Cortex of kidney (tissue), 1 donor: ENCODE measurements at places on chromosomes 1 and 21.

- no peak for DNase-seq
Observed at GRCh38 chr1:78652019-78652560, 2.5 kb downstream of the IFI44 start.

DNA sequence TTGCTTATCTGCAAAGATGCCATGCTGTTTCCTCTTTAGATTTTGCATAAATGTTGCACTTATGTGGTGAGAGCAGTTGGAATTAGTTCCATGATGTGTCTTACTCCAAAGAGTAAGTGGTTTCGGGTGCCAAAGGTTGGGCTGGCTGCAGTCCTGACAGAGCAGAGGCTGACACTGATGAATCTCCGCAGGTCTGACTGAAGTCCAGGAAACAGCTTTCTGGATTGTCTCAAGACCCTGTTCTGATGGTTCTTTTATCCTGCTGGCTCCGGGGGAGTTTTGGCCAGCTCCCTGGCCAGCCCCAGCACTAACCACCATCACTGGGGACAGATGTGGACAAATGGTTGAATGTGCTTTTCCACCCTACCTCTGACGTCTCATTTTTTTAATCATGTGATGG lies 207.2 kb upstream of the KIAA0040 start:
- no peak for DNase-seq

- DNase-seq = no peak
Observed at GRCh38 chr1:109425391-109426280, 612 bp downstream of the PSMA5 start.

- DNase-seq = no peak
Observed at GRCh38 chr1:91591175-91591974, 90.7 kb downstream of the CDC7 start.

DNA sequence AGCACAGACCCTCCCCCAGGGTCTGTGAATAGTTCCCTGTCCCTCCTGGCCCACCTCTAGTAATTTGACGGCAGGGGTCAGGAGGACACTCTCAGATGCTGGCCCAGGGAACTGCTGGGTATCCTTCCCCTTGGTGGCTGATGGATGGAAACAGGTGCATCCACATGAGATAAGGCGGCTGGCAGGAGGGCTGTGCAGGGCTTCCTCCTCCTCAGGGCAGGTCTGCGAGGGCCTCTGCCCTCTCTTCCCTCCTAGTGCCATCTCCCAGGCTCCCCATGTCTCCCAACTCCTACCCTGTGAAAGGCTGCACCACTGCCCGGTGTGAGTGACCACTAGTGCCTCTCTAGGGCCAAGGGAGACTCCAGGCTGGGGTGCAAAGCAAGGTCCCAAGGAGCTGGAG lies 123.9 kb downstream of the GLIS1 start:
- no peak for DNase-seq

GRCh38 chr1:93712741-93713140 lies 31.1 kb upstream of the BCAR3 start:
- no peak for DNase-seq

GRCh38 chr1:245290836-245291235 lies 136.1 kb downstream of the KIF26B start:
- DNase-seq = no peak

GRCh38 chr1:202967684-202968281 lies 726 bp upstream of the CYB5R1 start:
- DNase-seq = no peak

DNA sequence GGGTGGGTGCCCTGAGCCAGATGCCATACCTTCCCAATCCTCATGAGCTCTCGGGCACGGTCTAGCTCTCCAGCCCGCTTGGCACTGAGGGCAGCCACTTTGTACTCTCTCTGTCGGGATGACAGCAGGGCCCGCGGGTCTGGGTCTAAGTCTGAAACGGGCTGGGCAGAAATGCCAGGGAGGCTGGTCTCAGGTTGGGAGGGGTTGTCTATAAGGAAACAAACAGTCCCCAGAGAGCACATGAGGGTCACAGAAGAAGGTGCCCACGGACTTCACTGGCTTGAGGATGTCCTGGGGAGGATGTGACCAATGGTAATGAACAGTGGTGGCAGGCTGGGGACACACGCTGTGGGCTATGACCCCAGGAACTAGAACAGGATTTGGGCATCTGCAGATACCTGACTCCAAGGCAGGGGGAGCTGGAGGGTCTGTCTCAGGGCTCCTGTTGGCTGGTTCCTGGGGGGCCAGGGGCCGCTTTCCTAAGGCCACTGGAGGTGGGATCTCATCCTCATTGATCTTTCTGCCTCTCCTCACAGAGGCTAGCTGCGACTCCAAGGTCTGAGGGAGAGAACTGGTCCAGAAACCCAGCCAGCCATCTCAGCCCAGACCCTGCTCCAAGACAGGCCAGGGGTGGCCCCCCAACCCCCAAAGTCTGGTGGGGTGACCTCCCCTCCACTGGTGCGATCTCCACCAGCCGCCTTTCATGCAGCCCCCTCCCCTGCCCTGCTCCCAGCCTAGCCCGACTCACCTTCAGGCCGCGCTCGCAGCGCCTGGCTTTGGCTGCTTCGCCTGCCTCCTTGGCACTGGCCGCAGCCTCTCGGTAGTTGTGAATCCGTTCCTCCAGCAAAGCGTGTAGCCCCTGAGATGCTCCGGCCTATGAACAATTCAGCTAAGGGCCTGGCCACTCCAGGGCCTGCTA lies 6.1 kb downstream of the CC2D1B start:
- DNase-seq = no peak

- no peak for DNase-seq
Observed at GRCh38 chr1:66154394-66154793, 361.7 kb downstream of the PDE4B start.

DNA sequence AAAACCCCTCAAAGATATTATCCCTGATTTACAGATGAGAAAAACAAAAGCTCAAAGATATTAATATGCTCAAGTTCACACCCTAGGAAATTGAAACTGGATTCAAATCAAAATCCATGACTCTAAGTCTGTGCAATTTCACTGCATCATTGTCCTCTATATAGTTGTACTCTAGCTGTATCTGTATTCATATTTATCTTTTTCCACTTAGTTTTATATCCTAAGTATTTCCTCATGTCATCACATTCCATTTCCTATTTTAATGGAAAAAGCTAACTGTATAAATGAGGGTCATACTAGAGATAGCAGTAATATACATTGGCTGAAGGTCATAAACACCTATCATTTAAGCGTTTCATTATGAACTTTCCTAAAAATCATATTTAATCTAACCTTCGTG lies 42.2 kb upstream of the RALGPS2 start:
- no peak for DNase-seq

DNA sequence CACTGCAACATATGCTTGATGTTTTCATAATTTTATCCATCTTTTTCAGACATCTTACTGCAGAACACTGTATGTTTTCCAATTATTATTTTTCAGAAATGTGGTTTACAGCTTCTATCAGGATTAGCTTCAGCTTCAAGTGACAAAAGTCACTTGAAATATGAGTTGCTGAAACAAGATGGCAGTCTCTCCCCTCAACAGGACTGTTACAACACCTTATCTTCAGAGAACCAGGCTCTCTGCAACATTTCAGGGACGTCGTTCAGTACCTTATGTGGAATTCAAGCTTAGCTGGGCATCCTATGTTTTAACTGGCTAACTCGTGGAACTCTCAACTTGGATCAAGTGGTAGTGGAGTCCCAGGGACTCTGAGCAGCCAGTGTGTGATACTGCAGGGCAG lies 2.0 kb upstream of the UBE2G2 start:
- no peak for DNase-seq

DNA sequence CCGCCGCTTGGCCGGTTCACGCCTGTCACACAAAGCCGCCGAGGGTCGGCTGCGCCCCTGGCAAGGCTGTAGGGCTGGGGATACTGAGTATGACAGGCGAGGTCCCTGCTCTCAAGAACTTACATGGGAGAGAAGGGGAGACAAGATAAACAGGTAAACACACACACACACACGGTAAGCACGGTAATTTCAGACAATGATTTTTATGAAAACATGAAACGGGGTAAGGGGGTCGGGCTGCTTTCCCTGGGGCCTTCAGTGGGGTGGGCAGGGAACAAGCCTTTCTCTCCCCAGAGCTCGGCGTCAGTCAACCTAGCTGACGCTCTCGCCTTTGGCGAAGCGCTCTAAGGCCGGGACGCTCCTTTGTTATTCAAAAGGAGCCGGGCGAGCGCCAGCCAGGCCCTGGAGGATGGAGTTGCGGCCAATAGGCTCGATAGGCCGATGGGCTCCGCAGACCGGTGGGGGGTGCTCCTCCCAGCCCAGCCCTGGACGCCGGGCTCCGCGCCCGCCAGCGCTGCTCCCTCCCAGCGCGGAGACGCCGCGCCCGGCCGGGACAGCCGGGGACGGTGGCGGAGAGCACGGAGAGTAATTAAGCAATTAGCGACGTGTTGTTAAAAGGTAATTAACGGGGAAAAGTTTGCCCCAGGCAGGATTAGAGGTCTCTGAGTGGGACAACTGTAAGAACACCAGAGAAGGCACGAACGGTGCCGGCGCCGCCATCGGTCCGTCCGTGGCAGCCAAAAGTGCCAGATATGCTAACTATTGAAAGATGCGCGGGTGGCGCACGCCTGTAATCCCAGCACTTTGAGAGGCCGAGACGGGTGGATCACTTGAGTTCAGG lies 950 bp upstream of the INKA2 start:
- DNase-seq = no peak

- DNase-seq = no peak
Observed at GRCh38 chr1:230084408-230085177, 17.6 kb downstream of the GALNT2 start.

- peak; percentile 50 for DNase-seq
Observed at GRCh38 chr1:200738327-200738948, at the start of gene CAMSAP2. Gene CAMSAP2 (plus strand): TSS chr1:200738893. CDS start chr1:200739828, 935 bp downstream.

DNA sequence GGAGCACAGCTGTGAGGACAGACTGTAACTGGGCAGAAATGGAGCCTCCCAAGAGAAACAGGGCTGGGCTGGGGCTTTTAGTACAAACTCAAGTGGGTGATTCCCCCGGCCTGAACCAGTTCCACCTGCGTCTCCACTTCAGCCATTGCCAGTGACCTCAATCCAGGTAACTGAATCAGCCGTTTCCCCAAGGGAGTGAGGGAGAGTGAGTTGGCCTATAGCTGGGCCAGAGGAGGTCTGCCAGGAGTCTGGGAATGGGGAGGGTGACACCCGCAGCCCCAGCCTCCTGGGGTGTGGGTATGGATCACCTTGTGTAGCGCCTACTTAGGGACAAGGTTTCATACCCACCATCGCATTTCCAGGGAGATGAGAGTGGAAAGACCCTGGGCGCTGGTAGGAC lies 8.5 kb downstream of the SLC26A9 start:
- no peak for DNase-seq

- no peak for DNase-seq
Observed at GRCh38 chr21:14545906-14546480, at the start of gene SAMSN1. Gene SAMSN1 (minus strand): TSS chr21:14546315. CDS start chr21:14546261, 54 bp downstream.

GRCh38 chr1:101238681-101239094 lies 1.9 kb downstream of the S1PR1 start:
- DNase-seq = no peak

DNA sequence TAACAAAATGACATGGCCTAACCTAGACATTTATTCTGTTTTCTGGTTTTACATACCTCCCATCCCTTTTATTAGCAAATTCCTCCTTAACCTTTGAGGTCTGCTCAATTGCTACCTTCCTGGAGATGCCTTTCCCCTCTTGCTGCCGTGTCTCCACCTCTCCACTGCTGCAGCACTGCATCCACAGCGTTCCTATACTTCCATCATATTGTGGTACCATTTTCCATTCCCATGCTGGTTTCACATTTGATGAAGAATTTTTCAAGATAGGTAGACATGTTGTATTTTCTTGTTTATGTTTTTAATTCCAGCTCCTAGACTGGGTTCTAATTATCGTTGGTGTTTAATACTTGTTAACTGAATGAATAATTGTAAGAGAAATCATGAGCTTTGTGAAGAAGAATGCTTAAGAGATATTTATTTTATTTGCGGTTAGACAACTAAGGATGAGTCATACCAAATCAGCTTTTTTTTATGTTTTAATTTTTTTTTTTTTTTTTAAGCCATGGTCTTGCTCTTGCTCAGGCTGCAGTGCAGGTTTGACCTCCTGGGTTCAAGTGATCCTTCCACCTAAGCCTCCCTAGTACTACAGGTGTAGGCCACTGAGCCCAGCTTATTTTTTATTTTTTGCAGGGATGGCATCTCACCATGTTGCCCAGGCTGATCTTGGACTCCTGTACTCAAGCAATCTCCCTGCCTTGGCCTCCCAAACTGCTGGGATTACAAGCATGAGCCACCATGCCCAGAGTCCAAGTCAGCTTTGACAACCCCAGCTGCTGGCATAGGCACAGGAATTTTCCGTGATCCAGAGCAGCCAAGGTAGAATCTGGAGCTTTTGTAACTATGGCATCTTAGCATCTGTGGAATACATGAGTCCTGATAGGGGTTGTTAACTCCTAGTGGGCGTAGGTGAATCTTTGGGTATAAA lies 44.0 kb downstream of the ATP6V1G3 start:
- no peak for DNase-seq

GRCh38 chr1:165259236-165259635 lies 97.3 kb downstream of the LMX1A start:
- DNase-seq = no peak

DNA sequence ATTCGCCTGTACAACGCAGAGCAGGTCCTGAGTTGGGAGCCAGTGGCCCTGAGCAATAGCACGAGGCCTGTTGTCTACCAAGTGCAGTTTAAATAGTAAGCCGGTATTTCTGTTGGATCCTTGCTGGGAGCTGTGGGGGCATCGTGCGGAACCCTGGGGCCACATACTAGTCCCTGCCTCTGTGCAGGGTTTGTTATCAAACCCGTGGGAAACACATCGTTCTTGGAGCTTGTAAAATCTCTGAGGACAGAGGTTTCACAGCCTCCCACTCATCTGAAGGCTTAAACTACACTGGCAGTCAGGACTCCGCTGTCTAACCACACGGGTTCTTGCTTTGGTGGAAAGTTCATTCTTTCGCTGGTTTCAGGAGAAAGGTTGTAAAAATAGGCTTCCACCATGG lies 11.7 kb downstream of the IFNGR2 start:
- DNase-seq = no peak

DNA sequence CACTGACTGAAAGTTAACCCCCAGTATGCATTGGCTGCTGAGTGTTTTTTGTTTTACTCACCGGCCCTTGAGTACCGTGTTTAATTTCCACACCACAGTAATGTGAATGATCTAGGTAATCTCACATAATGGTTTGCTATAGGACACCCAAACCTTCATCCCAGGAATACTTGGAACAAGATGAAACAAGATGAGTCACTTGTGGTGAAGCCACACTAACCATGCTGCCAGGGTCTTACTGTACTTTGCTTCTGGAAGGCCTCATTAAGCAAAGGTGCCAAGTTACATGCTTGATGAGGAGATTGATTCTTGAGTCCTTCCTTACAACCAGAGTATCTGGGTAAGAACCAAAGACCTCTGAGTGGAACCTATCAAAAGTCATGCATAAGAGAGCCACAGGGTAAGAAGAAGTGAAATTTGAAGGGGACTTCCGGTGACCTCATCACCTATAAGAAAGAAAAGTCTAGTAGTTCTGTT lies 163.3 kb downstream of the NRIP1 start:
- DNase-seq = no peak
